Endothelial cell of umbilical vein (primary cell): ENCODE measurements at places on chromosomes 12 and 14. TPM values are rescaled to one million over a fixed set of nuclear protein-coding genes. Genes with fewer than 3 reads are reported as not detected.

GRCh38 chr14:44778604-44779003, 183.1 kb downstream of the KLHL28 start:
- DNase-seq: no peak

DNA sequence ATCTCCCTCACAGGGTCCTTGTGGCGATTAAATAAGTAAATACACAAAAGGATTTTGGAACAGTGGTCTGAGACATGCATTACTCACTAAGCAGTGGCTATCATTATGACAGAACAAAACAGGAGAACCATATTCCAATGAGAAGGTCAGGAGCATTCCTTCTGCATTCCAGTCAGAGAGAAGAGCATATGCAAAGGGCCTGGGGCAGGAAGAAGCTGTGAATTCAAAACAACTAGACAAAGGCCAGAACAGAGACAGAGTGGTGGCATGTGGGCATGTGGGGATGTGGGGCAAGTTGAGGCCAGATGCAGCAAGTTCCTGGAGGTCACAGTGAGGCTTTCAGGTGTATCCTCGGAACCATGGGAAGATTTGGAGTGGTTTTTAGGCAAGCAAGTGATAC, 70.1 kb upstream of the VRK1 start:
- no peak for DNase-seq

DNA sequence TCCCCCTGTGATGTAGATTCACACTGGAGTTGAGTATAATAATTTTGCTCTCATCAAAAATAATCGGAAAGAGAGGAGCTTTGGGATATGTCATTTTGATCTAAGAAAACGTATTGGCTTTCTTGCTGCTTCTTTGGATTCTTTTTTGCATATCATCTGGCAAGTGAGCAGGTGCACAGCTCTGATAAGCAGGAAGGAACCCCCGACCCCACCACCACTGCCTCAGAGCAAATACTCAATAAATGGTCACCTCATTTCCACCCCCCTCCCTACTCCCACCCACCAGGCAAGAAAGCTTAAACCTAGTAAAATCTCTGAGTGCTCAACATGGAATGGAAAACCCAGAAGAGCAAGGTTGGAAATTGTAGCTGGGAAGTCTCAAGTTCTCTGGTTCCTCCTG, 49.4 kb downstream of the IFNG-AS1 start:
- no peak for DNase-seq

PAPLN gene
- polyA plus RNA-seq: 5.5 and 6.0 TPM in 2 replicates

SLCO1B3 gene
- polyA plus RNA-seq: not detected in 2 replicates

ACOT6 gene
- not detected in 2 replicates for polyA plus RNA-seq

- DNase-seq: no peak
Observed at GRCh38 chr14:105333020-105333490, 18.5 kb downstream of the PACS2 start.

DNA sequence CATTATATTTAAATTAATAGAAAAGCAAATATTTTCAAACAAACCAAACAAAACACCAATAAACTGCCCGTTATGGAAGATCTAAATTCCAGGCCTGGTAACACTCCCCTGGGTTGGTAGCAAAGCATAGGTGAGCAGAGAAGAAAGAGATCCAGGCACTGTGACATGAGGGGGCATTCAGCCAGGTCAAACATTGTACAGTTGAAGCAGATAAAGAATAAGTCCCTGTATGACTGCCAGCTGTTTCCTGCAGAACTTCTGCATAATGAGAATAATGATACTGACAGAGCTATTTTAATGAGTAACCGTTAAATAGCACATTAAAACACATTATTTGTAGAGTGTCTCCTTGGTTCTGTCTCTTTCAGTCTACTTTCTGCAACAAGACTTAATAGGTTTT, 35.4 kb downstream of the SLC38A1 start:
- DNase-seq: no peak

- no peak for DNase-seq
Observed at GRCh38 chr12:96879301-96879700, 27.8 kb upstream of the NEDD1 start.

DNA sequence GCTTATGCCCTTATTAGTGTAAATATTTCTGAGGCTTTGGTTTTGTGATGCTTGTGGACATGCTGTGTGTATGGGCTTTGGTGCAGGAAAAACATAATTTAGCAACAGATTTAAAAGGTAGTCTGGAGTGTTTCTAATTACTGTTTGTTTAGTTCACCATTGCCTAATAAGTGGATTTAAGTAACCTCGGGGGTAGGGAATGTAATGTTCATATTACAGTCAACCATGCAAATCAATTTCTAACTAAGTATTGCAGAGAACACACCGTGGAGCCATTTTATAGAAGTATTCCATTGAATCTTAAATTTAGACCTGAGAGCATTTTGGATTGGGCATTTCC, 53.5 kb downstream of the ANO6 start:
- DNase-seq: no peak

TAS2R50 gene
- polyA plus RNA-seq: 0.12 TPM in 1 of 2 replicates, not detected in the other
